ENCODE measurements at places on chromosomes 1 and 21. TPM values are rescaled to one million over a fixed set of nuclear protein-coding genes. Genes with fewer than 3 reads are reported as not detected.
A peak's percentile ranks its signal among the peaks of the same experiment; 100 is the strongest.

The KCNQ4 gene
- not detected for total RNA-seq

The TDRD5 gene
- not detected for total RNA-seq

DNA sequence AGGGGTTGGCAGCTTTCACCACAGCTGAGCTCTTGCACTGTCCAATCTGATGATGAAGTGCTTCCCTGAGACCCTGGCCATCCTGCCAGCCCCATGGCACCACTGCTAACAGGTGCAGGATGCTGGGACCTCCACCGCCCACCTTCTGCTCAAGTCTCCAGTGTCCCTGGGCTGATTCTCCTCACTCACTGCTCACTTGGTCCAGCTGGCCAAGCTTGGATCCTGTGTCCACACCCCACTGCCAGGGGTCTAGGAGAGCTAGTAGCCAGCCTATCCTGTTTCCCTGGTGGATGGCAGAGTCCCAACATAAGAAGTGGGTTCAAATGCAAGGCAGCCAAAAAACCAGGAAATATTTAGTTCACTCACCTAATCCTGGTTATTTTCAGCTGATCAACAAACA is 217.2 kb upstream of the IRF2BP2 start:
- no peaks in the 10 kb centered on the region for H3K27me3 ChIP-seq
- H3K4me3 ChIP-seq: no peak overlapping the region
- DNase-seq: no peak

DNA sequence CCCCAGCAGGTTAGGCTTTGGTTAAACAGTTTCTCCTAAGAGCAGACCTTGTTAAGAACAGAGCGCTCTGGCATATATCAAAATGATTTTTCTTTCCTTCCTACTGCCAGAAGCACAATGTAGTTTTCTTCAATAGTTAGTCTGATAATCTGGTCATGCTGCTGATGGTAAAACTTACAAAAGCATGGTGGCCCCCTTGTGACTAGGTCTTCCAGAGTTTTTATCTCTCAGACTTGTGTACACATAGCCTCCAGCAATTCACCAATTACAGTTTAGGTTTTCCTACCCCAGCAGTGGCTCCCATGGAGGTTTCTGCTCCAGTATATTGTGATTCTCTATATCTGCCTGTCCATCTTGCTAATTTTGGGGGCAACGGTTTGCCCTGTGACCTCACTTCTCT is 73.3 kb upstream of the DPH5 start:
- no peak for DNase-seq
- no peaks in the 10 kb centered on the region for H3K27me3 ChIP-seq
- H3K27ac ChIP-seq: no peak overlapping the region
- no peaks in the 10 kb centered on the region for H3K4me1 ChIP-seq
- no peak overlapping the region for H3K4me3 ChIP-seq
- no peaks in the 10 kb centered on the region for H3K36me3 ChIP-seq

- no peak overlapping the region for H3K4me3 ChIP-seq
- H3K4me1 ChIP-seq: no peaks in the 10 kb centered on the region
- no peaks in the 10 kb centered on the region for H3K27me3 ChIP-seq
- DNase-seq: peak; percentile 11
Observed at GRCh38 chr1:159211331-159212136, 6.9 kb downstream of the ACKR1 start.
